ENCODE measurements at places on chromosomes 12 and 14.

- peak; percentile 72 for DNase-seq
Observed at GRCh38 chr14:20697273-20698017, 8.9 kb downstream of the ANG start.

DNA sequence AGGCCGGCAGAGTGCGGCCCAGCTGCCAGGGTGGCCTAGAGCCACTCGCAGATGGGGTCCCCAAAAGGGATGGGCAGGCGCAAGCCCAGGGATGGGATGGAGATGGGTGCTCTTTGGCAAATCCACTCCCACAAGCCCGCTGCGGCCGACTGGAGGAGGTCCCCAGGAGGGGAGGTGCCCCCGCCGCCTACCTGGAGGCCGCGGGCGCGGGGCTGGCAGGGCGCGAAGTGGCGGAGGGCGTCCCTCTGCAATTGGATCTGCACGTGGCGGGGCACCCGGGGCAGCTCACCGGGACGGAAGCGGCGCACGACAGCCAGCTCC, 730 bp downstream of the PPP1R3E start:
- DNase-seq, result no peak

GRCh38 chr12:10829994-10830393, 3.8 kb upstream of the TAS2R10 start:
- no peak for DNase-seq

GRCh38 chr14:72618424-72618823, 275.5 kb downstream of the DPF3 start:
- DNase-seq, result no peak

GRCh38 chr12:109246221-109246620, 62.9 kb downstream of the FOXN4 start:
- no peak for DNase-seq

All from activated CD4-positive, alpha-beta T cell treated with anti-CD3 and anti-CD28 coated beads for 48 hours (primary cell).